Activated naive CD4-positive, alpha-beta T cell (primary cell): ENCODE measurements at places on chromosomes 3 and 15.

DNA sequence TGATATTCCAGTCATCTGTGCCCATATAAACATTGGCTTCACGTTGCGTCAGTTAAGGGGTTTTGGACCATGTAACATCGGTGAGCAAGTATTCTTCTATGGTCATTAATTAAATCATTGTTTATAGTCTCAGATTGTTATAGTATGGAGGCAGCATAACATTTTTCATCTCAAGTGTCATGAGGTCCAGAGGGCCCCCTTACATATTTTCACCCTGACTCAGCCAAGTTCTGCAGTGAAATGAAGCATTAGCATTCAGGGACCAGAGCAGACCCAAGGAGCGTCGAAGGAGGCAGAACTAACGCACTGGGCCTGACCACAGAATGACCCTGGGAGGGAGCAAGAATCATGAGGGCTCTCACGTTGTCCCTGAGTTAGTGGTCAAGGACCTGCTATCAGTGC, 171.5 kb downstream of the LRTM1 start:
- no peak for DNase-seq

DNA sequence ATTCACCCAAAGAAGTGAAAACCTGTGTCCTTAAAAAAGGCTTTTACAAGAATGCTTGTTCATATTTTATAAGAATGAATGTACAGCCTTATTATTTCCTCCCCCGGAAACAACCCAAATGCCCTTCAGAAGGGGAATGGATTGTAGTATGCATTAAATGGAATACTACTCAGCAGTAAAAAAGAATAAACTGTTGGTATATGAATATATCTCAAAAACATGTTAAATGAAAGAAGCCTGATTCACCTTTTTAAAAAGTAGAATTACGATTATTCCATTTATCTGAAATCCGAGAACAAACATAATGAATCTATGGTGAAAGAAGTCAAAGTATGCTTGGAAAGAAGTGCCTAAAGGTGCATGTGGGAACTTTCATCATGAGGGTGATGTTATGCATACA, 20.5 kb downstream of the STT3B start:
- no peak for DNase-seq

GRCh38 chr3:18086078-18086477, 339.1 kb downstream of the SATB1 start:
- DNase-seq: no peak

DNA sequence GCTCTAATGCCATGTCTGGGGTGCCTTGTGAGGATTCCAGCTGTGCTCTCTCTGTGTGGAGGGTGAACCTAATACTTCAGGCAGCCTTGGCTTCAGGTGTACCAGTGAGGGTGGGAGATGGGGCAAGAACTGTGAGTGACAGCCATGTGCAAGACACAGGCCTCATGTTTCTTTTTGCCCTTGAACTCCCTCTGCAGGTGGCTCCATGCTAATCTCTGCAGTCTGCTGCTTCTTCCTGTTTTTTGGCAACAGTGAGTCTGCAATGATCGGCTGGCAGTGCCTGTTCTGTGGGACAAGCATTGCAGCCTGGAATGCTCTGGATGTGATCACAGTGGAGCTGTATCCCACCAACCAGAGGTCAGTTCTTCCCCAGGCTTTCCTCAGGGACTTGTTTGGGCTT, 189.3 kb downstream of the SV2B start:
- DNase-seq: no peak

GRCh38 chr15:38854506-38854905, 289.9 kb upstream of the RASGRP1 start:
- no peak for DNase-seq

DNA sequence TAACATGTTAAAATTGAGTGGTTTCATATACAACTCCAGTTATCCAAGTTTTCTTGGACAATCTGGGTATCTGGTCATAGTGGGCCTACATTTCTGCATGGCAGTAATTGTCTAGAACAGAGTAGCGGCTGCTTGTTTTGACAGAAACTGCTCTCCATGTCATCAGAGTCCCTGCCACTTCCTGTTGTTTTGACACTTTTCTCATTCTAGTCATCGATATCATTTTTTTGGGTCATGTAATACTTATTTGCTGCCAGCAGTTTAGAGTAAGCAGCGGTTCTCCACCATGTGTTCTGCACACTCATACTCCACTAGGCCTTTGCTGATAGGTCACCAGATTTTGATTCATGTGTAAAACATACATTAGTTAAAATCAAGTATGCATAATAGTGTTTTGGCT, 81.5 kb downstream of the SLC25A26 start:
- DNase-seq: no peak

- DNase-seq: no peak
These were observed 85.2 kb upstream of the PPIB start for GRCh38 chr15:64247906-64248541.

GRCh38 chr15:61126811-61127210, 102.3 kb downstream of the RORA start:
- DNase-seq: no peak

DNA sequence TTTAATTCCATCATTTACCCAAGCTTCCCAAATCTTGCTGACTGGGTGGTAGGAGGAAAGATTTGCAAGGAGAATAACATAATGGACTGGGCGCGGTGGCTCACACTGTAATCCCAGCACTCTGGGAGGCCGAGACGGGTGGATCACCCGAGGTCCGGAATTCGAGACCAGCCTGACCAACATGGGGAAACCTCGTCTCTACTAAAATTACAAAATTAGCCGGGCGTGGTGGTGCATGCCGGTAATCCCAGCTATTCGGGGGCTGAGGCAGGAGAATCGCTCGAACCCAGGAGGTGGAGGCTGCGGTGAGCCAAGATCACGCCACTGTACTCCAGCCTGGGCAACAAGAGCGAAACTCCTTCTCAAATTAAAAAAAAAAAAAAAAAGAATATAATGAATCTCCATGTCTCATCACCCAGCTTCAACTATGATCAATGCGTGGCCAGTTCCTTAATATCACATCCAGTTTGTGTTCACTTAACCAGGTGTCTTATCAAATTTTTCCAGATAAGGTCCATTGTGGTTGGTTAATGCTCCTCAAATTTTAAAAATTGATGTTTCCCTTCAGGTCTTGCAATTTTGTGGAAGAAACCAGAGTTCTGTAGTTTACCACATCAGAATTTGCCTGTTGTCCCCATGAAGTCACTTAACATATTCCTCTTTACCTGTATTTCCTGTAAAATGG, 1.3 kb upstream of the ABCF3 start:
- no peak for DNase-seq

GRCh38 chr15:64163659-64164362, 989 bp upstream of the PPIB start:
- no peak for DNase-seq

GRCh38 chr15:67080118-67080899, 14.9 kb downstream of the SMAD3 start:
- DNase-seq: no peak

DNA sequence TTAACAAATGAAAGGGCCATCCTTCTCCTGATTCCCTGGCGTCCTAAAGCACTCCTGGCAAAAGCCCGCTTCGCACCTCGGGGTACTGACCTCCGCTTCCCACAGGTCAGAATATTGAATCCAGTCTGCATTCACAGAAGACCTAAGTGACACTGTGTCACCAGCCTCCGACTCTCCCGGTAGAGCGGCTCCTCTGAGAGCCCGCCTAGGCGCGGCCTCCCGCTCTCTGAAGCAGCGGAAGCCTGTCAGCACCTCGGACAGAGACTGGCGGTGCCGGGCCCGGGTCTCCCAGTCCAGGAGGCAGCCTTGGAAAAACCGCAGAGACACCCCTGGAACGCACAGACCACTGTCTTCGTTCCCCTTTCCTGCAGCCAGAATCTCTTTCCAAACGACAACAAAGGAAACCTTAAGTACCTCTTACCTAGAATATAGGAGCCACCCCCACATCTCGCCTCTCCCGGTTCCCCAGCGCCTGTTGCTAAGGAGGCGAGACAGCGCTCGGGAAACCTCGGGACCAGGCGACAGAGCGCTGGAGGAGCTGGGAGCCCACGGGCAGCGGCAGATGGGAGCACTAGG, 1.2 kb downstream of the GABRB3 start:
- no peak for DNase-seq

- DNase-seq: no peak
These were observed 260.1 kb upstream of the CTNNB1 start for GRCh38 chr3:40939030-40939740.
